Mesothelial cell of epicardium (in vitro differentiated cells): ENCODE measurements at places on chromosomes 7 and 10.

- DNase-seq: no peak
Observed at GRCh38 chr10:126584836-126585235, 85.7 kb downstream of the C10orf90 start.

- no peak for DNase-seq
Observed at GRCh38 chr10:99304862-99305229, 24.3 kb upstream of the CNNM1 start.

- no peak for DNase-seq
Observed at GRCh38 chr7:27965650-27966049, 214.9 kb downstream of the JAZF1 start.

DNA sequence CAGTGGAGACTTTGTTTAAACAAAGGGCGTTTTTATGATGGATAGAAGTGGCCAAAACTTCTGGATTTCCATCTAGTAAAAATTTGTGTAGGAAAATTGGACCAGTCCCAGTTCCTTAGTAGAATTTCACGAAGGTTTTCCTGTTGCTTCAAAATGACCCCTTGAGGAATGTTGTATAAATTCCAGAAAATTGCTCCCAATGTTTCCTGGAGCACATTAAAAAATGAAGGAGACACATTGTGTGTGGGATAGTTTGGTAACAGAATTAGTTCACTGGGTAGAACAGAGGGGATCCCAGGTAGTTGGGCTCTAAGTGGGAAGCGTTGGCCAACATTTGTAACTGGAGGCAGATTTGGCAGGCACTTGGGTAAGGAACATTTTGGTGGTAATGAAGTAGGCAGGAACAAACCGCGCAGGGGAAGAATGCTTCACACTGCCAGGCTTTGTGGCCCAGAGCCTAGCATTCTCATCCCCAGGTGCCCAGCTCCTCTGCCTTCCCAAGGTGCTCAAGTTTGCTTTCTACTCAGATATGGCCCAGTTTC is 758.6 kb downstream of the AUTS2 start:
- DNase-seq: no peak

GRCh38 chr7:16919440-16919839 is 37.7 kb upstream of the AGR3 start:
- DNase-seq: no peak

DNA sequence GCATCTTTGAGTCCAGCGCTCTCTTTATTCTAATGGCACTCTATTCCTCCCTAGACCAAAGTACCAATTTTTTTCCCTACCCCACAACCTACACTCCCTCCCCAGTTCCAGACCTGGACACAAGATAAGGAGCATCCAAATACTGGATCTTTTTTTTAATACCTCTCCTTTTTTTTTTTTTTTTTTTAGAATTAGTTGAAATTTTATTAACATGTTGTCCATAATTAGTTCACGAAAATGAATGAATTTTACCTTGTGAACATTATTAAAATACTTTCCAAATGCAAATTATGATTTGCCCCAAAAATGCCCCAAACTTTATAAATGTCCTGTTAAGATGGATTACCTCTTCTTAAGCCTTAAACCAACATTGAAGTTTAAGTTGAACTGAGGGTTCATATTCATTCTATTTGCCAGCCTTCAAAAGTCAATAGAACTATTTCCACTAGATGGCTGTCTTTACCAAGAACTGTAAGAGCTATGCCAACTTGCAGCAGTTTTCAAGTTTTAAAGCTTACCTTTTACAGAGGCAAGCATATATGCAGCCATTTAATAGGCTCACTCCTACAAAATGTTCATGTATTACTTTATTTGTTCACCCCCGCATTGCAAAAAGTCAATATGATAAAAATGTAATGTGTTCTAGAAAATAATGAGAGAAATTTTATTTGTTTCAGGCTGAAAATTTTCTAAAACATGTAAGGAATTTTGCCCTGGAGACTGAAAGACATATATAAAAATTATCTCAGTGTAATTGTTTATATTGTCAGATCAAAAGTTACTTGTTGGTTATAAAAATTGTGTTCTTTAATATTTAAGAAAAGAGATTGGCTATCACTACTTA is 39.7 kb upstream of the TNKS2 start:
- DNase-seq: no peak

DNA sequence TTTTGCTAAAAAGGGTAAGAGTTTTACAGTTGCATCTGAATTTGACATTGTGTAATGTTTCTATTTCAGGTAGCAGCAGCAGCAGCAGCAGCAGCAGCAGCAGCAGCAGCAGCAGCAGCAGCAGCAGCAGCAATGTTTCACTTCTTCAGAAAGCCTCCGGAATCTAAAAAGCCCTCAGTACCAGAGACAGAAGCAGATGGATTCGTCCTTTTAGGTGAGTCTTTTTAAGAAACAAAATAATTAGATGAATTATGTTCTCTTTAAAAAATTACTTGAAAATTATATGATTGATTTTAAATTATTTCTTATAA is 32.6 kb downstream of the UMAD1 start:
- DNase-seq: no peak

DNA sequence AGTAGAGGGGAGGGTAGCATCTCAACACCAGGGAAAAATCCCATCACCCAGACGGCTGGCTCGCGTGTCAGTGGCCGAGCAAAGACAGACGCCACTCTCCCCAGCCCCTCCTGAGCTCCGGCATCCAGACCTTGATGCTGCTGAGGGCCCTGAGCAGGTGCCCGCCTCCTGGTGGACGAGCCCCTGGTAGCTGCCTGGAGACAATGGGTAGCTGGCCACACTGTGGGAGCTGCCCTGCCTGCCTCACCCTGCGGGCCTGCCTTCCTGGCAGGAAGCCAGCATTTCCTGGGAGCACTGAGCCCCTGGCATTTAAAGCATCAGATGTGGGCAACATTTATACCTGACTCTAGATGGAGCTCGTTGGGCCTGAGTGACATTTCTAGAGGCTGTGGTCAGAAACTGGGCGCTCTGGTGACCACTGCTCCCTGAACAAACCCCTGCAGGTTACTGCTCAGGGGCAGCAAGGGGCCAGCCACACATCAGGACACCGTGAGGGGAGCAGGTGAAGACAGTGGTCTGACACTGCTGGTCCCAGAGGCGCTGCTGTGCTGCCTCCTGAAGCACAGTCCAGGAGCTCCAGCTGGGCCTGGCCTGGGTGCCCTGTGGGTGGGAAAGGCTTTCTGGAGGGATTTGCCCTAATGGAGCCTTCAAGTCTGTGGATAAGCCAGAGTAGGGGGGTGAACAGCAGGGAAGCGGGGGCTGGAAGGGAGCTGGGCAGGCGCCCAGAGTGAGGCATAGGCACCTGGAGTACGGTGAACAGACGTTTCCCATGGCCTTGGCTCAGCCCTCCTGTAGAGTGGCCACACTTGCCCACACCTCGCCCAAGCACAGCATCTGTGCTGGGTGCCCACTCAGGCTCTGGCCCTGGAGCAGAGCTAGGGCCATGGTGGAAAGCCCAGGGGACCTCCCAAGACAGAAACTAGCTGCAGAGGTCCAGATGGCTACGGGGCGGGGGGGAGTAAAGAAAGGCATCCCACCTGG is 138.7 kb downstream of the MAPK8 start:
- no peak for DNase-seq

DNA sequence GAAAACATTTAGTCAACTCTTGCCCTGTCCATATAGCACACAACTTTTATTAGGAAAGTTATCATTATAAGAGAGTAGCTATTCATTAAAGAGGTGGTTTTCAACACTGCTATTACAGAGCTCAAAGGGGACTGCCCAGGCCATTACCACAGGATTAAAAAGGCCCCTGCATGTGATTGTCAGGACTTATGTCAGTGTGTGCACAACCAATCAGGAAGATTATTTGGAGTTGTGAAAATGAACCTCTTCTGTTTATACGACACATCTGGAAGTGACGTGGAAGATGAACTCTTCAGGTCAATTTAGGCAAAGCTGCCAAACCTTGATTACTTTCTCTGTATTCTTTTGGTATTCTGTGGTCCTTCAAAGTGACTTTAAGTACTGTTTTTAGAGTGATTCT is 14.7 kb downstream of the CCNY start:
- DNase-seq: no peak

DNA sequence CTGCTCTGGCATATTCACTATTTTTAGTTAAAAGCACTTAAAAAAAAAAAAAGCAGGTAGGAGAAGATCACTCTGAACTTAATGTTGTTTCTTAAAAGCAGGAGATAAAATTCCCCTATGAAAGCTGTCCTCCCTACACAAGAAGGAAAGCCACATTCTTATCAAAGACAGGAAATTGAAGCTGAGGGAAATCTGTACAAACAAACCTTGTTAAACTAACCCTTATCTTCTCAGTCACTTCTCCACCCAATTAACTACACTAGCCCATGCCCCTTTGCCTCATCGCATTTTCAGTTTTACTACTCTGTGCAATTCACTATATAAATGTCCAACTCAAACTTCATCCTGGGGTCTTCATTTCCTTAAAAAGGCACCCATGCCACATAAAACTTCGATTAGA is 2.7 kb upstream of the CDCA7L start:
- no peak for DNase-seq

- DNase-seq: no peak
Observed at GRCh38 chr7:40502359-40502758, 367.6 kb downstream of the SUGCT start.

- no peak for DNase-seq
Observed at GRCh38 chr10:29512425-29512974, 122.3 kb downstream of the SVIL start.

DNA sequence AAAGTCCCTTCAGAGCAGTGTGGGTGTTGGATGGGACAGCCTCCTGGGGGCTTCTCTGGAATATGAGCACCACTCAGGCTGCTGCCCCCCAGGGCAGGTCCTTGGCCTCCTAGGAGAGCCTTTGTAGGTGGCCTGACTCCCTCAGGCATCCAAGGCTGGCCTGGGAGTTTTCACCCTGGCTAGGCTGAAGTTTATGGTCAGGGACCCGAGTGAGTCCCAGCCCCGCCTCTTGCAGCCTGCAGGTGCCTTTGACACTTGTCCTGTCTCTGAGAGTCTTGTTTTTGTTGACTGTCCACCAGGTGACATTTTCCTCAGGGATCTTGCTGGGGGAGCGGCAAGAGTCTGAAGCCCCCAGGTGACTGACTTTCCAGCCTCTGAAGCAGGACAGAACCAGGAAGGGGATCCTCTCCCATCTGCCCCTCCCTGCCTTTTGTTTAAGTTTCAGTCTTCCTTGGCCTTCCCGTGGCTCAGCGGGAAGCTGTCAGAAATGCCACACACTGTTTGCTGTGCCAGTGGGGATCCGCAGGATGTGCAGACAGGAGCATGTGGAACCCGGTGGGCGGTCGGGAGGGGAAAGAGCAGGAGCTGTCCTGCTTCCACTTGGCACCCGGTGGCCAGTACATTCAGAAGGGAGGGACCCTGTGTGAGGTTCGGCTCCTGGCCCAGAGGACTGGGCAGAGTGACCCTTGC is 59.5 kb downstream of the LRRC18 start:
- DNase-seq: no peak

GRCh38 chr7:23247603-23248335 is 1.2 kb downstream of the GPNMB start:
- DNase-seq: no peak

DNA sequence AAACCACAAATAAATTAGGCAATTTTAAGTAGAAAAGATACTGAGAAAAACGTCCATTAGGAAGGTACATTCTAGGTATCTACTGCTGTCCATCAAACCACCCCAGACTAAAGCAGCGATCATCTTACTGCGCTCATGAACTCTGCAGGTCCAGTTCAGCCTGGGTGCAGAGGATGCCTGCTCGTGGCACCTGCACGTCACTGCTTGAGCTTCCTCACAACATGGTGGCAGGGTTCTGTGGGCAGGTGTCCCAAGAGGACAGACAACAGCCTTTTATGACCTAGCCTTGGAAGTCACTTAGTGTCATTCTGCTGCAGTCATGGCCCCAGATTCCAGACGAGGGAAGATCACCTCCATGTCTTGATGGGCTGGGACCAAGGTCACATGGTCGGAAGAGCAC is 93.4 kb downstream of the MICALL2 start:
- no peak for DNase-seq

GRCh38 chr10:77073663-77073960 is 564.0 kb downstream of the KCNMA1 start:
- no peak for DNase-seq

GRCh38 chr10:70832221-70832620 is 16.5 kb downstream of the SGPL1 start:
- DNase-seq: no peak

DNA sequence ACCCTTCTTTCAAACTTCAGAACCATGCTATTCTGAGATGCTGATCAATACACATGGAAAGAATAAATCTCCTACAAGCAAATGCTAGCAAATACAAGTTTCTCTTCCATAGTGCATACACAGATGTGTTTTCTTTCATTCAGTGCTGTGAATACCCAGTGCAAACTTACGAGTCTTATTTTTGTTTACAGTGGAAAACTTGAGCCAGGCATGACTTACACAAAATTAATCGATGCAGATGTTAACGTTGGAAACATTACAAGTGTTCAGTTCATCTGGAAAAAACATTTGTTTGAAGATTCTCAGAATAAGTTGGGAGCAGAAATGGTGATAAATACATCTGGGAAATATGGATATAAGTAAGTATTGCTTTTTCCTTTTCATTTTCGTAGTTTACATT is 48.8 kb downstream of the PNLIPRP3 start:
- no peak for DNase-seq

- DNase-seq: no peak
Observed at GRCh38 chr10:36094096-36094495, 452.0 kb upstream of the FZD8 start.

DNA sequence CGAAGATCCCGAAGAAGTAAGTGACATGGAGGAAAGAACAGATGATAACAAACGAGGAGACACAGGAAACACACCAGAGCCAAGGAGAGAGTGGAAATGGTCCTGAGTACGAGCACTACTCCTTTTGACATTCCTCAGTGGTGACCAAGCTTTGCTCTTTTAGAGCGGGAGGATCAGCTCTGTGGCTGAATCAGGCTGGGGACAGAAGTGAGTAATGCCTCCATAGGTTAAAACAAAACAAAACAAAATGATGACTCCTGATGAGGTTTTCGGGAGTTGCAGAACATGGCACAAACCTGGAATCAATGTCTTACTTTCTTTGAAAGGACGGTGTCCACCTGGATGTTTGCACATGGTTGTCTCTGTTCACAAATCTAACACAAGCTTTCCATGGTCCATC is 30.3 kb upstream of the TCF7L2 start:
- no peak for DNase-seq

GRCh38 chr10:35324196-35324595 is 12.1 kb upstream of the CCNY start:
- DNase-seq: no peak

DNA sequence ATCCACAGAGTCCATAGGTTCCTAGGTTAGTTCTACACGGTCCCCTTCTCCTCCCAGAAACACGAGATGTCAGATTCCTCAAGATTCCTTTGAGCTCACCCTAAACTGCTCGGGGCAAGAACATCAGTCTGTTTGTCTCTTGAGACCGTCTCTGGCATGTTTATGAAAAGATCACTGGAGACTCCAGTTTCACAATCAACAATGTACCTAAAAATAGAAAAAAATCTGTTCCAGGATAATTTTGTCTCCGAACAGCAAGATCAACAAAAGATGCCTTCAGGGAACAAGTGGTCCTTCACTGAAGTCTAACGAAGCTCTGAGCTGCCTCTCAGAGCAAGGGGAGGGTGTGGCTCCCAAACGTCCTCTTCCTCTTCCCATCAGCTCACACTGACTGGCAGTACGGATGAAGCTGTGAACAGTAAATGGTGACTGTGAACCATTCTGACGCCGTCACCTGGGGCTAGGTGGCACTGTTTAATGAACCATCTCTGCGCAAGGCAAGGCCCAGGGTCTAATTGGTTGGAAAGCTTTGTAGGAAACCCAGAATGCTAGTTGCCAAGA is 156.2 kb upstream of the LYZL1 start:
- DNase-seq: no peak
